ENCODE measurements at places on chromosomes 1 and 21. TPM values are rescaled to one million over a fixed set of nuclear protein-coding genes. Genes with fewer than 3 reads are reported as not detected.

KIF17 gene
- total RNA-seq: 2.4 TPM

HSD3B2 gene
- total RNA-seq: 1.4 TPM

ITLN2 gene
- total RNA-seq: 0.20 TPM

FCN3 gene
- total RNA-seq: 1.2 TPM

OR2L8 gene
- not detected for total RNA-seq

LAPTM5 gene
- 1.5 TPM for total RNA-seq

EPHA8 gene
- total RNA-seq: 0.30 TPM

PDE4B gene
- 76.9 TPM for total RNA-seq

RBM11 gene
- total RNA-seq: not detected

ADAMTS5 gene
- total RNA-seq: 0.02 TPM

OLIG2 gene
- total RNA-seq: not detected

CA6 gene
- total RNA-seq: not detected

GJA8 gene
- not detected for total RNA-seq

PTGER3 gene
- total RNA-seq: 0.05 TPM

SPRR3 gene
- total RNA-seq: not detected

FNDC5 gene
- total RNA-seq: not detected

CD5L gene
- not detected for total RNA-seq

ASTN1 gene
- 0.42 TPM for total RNA-seq

HCRTR1 gene
- not detected for total RNA-seq

TCHHL1 gene
- not detected for total RNA-seq

PCAT6 gene
- 1.9 TPM for total RNA-seq

MXRA8 gene
- total RNA-seq: 0.74 TPM

CRNN gene
- total RNA-seq: not detected

ETV3L gene
- total RNA-seq: not detected

FAM72C gene
- total RNA-seq: 9.5 TPM

TMEM269 gene
- total RNA-seq: 0.34 TPM

PRKAB2 gene
- total RNA-seq: 10.9 TPM

PTPN14 gene
- 37.5 TPM for total RNA-seq

HPCAL4 gene
- total RNA-seq: 5.2 TPM

IL19 gene
- not detected for total RNA-seq

ATAD3A gene
- total RNA-seq: 92.3 TPM

OPRD1 gene
- not detected for total RNA-seq

RBM34 gene
- total RNA-seq: 82.0 TPM

IGSF3 gene
- total RNA-seq: 18.6 TPM

ZNF496 gene
- total RNA-seq: 37.4 TPM

C1orf21 gene
- 8.9 TPM for total RNA-seq

TMEM82 gene
- not detected for total RNA-seq

RPS27 gene
- total RNA-seq: 1,905 TPM

MYOM3 gene
- total RNA-seq: 7.9 TPM

VAMP4 gene
- 6.3 TPM for total RNA-seq

GUCA2B gene
- not detected for total RNA-seq

RHD gene
- not detected for total RNA-seq

ACTL8 gene
- total RNA-seq: 0.69 TPM

CD247 gene
- total RNA-seq: 0.57 TPM

PEF1 gene
- total RNA-seq: 37.6 TPM

GLMN gene
- 10.9 TPM for total RNA-seq

VASH2 gene
- 5.7 TPM for total RNA-seq

TARS2 gene
- 23.2 TPM for total RNA-seq

FCRL3 gene
- not detected for total RNA-seq

FMO2 gene
- total RNA-seq: 0.30 TPM

IQCC gene
- 4.7 TPM for total RNA-seq

KCNJ9 gene
- 0.05 TPM for total RNA-seq

NPHS2 gene
- total RNA-seq: not detected

UBE2U gene
- total RNA-seq: not detected

LIN28A gene
- total RNA-seq: 1.4 TPM

AKNAD1 gene
- 0.15 TPM for total RNA-seq

ADGRB2 gene
- 10.1 TPM for total RNA-seq

Measured in HCT116 (cell line).